NCI-H1092 treated with DMSO at 0.1 percent for 48 hours (cell line): ENCODE measurements at places on chromosomes 12 and 14.

- no peak for DNase-seq
These were observed 27.0 kb downstream of the IL26 start for GRCh38 chr12:68198507-68199086.

DNA sequence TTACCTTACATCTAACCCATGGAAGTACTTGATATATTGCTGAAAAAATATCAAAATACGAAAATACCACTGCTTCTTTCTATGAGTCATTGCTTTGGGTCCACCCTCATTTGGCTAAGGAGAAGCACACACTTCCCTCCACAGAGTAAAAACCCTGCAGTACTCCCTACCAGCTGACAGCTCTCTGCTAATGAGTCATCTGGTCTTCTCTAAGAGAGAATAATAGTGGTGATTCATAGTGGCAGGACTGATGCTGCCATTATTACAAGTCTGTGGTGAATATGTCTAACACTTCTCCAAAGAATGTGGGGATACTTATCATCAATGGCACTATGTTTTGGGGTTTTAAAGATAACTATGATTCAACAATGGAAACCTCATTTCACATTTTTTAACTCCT is 90.7 kb downstream of the PPFIA2 start:
- DNase-seq: no peak

DNA sequence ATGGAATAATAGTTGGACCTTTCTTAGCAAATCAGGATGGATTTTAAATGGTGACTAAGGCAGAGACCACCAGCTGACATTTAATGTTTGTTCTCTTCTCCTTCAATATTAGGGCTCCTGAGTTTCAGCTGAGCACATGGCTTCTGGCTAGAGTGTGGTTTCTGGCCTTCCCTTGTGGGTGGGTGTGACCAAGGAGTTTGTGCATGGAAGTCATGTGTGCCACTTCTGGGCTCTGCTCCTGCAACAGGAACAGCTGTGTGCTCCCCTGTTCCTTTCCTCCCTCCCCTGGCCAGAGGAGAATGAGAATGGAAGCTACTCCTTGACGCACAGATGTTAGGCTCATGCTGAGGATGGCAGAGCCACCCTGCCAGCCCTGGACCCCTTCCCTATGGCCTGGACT is 44.2 kb downstream of the CCDC175 start:
- no peak for DNase-seq

DNA sequence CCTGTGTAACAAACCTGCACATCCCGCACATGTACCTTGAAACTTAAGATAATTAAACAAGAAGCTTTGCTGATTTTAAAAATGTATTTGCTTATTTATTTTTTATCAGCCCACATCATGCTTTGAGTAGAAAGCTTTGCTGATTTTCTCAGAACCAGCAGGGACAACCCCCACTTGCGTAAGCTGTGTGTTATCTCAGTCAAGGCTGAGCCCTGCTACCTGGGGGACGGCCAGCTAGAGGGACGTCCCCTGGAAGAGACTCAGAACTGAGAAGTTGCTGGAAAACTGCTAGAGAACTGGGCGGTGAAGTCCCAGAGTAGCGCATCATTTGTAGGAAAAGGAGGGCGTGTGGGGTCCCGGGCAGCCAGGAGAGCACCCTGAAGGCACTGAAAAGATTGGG is 4.1 kb upstream of the PLEK2 start:
- no peak for DNase-seq

DNA sequence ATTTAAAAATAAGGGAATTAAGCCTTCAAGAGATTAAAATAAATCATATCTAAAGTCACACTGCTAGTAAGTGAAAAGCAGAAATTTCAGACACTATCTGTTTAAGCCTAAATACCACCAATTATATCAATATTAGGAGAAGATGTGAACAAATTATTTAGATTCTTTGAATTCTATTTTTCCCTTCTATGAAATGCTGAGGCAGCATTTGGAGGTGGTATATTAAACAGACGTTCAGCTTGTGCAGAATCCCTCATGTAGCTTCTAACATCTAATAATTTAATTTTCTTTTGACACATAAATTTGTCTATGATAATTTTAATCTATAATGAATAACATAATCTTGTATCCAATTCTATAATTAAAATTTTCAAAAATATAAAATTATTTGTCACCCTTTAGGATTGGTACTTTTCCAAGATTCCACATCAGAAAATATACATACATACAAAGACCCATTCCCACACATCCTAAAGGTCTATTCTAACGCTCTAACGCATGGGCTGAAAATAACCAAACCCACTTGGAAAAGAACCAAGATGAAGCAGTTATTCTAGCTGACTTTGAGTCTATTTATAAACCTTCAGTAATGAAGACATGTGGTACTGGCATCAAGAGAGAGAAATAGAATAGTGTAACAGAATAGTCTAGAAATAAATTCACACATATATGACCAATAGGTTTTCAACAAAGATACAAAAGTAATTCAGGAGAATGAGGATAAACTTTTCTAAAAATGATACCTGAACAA is 751.8 kb downstream of the GALC start:
- no peak for DNase-seq

DNA sequence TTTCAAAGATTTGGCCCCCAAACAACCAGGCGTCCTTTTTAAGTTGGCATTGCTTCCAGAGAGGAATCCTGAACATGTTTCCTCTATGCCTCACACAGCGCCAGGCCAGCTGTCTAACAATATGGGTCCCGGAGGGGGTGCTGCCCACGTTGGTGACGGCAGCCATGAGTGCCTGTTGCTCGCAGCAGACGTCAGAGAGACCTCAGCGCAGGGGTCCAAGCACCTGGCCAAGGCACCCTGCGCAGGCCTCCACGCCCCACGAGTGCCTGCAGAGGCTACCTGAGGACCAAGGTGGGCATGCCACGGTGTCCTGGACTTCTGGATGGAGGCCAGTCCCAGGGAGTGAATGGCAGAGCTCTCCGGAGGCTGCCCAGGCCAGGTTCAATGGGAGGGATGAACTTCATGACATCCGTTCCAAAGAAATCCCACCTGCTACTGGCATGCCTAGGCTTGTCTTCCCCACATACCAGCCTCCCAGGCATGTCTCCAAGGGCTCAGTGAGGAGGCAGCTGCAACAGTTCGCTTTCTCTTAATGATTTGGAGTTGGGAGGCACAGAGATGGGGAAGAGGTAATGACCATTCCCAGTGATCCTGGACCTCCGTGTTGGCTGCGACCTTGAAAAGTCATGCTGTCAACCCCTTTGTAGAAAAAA is 11.6 kb upstream of the FOXN3 start:
- DNase-seq: no peak

- DNase-seq: no peak
These were observed 89.2 kb upstream of the CLMN start for GRCh38 chr14:95408731-95409476.

DNA sequence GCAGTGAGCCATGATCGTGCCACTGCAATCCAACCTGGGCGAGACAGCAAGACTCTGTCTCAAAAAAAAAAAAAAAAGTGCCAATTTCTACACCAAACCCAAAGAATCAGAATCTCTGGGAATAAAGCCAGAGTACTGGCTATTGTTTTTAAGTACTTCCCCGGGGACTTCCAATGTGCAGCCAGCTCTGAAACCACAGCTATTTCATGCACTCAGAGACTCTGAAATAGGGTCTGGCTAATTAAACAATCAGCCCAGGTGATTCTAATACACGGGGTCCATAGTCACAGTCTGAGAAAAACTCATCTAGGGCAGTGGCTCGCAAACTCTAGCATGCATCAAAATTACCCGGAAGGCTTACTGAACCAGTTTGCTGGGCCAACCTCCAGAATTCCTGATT is 56.3 kb downstream of the SIX6 start:
- peak; percentile 44 for DNase-seq

- DNase-seq: no peak
These were observed 7.7 kb upstream of the TCTN1 start for GRCh38 chr12:110606253-110606611.

DNA sequence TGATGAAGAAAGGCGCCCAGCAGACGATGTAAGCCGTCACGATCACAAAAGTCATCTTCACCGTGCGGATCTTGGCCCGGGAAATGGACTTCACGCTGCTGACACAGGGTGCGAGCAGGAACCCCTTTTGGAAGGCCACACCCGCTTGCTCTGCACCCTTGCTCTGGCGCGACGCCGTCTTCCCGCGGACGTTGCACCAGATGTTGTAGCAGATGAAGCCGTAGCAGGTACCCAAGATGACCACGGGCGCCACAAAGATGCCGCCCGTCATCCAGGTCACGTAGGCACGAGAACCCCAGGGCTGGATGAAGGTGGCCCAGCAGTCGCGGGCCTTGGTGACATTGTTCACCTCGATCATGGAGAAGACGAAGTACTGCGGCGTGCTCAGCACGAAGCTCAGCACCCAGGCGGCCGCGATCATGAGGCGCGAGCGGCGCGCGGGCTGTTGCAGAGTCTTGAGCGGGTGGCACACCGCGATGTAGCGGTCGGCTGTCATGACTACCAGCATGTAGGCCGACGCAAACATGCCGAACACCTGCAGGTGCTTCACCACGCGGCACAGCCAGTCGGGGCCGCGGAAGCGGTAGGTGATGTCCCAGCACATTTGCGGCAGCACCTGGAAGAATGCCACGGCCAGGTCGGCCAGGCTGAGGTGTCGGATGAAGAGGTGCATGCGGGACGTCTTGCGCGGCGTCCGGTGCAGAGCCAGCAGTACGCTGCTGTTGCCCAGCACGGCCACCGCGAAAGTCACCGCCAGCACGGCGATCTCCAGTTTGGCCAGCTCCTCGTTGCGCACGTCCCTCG is 890 bp downstream of the AVPR1A start:
- DNase-seq: peak; percentile 36
